ENCODE measurements at places on chromosomes 7 and 10.

DNA sequence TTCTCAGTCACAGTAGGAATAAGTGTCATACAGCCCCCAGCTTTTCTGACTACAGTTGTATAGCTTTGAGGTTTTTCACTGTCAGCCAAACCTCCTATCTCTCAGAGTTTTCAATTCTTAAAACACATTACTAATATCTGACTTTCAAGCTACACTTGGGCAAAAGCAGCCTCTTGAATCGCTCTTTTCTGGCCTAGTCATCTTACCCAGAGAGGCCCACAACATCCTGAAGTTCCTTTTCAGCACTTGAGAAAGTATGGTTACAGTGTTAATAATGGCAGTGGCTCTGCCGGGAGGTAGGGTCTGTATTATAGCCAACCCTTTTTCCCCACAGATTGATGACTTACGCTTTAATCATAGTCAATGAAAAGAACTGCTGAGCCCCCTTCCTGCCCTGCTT lies 181.0 kb downstream of the LRRC4 start:
- DNase-seq: peak; percentile 18

GRCh38 chr10:34739915-34740314 lies 75.2 kb downstream of the PARD3 start:
- DNase-seq: no peak

DNA sequence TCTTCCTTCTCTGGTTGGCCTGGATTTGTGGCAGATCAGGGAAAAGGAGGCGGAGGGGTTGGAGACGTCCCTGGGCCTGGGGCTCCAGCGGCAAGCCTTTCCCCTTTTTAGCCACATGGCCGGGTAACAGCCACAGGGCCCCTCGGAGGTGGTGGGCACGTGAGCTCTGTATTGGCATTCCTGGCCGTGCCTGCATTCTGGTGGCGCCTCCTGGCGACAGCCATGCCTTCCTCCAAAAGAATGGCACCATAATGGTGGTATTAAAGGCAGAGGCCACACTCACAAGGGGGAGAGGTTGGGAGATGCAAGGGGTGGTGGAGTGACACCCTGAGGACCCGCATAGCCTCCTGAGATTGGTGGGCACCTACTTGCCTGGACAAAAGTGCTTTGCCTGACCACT lies 3.0 kb upstream of the AQP1 start:
- no peak for DNase-seq

GRCh38 chr7:84100866-84101265 lies 93.7 kb downstream of the SEMA3A start:
- no peak for DNase-seq

- DNase-seq: no peak
Measured at GRCh38 chr10:132388891-132389432, 8.0 kb upstream of the PWWP2B start.

- DNase-seq: no peak
Measured at GRCh38 chr7:108434010-108434409, 22.2 kb downstream of the NRCAM start.

DNA sequence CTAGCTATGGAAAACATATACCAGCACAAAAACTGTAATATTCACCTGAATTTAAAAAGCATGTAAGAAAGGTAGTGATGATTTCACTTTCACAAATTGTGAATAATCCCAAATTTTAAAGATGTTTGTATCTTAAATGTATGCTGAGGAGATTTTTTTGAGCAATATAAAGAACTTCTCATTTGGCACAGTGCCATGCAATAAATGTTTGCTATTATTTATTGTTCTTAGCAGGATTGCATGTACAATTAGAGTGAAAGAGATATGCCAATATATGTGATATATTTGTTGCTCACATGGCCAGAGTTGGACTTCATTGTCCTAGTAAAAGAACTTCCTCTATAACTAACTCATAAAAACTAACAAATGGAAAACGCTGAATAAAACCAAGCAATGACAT lies 895.1 kb upstream of the KCND2 start:
- no peak for DNase-seq

DNA sequence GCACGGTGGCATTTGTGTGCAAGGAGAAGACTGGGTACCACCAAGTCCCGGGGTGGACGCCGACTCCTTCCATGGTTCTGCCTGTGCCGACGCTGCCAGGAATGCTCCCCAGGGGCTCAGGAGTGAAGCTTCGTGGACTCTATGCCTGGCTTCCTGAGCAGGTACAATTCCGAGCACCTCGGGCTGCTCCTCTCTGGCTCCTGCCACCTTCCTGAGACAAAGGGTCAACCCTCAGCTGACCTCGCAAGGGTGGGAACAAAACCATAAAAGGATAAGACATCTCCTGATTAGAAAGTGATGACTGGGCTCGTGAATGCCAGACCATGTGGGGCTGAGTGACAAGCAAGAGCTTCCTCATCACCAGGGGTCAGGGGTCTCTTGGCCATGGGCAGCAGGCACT lies 31.8 kb downstream of the CALML3 start:
- no peak for DNase-seq

DNA sequence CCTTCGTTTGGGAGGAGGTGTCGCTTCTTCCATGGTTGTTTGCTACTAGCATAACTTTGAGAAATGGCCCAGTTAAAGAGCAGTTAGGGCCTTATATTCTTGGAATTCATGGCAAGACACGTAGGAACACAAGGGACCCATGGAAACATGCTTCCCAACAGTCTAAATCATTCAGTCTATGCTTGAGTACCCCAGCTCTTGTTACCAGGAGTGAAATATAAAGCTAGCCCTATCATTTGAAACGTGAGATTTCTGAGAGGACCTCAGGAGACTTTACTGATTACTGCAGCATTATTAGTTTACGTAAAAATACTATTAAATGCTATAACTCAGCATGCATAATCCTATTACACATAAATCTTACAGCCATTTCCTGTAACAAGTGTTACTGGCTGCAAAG lies 328.6 kb upstream of the CDC14C start:
- DNase-seq: no peak

DNA sequence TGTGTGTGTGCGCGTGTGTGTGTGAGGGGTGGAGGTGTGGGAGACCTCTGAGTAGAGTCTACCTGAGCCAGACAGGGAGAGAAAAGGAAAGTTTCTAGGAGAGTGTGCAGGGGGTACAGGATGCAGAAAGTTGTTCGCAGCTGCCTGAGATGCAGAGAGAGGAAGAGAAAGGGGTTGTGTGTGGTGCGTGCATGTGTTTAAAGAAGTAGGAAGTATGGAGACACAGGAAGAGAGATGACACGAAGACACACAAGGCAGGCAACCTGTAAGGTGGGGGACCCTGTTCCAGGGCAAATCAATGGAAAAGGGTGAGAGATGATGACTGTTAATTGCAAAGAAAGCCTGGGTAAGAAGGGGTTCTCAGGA lies 52.2 kb downstream of the C10orf105 start:
- no peak for DNase-seq

DNA sequence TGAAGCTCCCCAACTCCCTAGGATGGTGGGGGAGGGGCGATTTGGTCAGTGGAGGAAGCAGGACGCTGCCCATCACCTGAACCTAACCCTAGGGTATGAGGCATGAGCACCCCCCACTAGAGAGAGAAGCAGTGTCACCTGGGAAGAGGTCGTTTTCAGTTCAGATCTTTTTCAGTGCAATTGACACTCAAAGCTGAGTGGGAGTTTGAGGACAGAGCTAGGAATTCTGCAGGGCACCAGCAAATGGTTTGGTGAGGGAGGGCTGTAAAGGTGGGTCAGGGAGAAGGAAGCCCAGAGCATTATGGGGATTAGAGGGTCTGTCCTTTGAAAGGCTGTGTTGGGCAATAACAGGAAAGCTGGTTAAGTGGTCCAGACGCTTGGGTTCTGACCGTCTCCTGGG lies 10.9 kb downstream of the BPGM start:
- no peak for DNase-seq

GRCh38 chr10:63094405-63094804 lies 38.7 kb upstream of the NRBF2 start:
- no peak for DNase-seq

DNA sequence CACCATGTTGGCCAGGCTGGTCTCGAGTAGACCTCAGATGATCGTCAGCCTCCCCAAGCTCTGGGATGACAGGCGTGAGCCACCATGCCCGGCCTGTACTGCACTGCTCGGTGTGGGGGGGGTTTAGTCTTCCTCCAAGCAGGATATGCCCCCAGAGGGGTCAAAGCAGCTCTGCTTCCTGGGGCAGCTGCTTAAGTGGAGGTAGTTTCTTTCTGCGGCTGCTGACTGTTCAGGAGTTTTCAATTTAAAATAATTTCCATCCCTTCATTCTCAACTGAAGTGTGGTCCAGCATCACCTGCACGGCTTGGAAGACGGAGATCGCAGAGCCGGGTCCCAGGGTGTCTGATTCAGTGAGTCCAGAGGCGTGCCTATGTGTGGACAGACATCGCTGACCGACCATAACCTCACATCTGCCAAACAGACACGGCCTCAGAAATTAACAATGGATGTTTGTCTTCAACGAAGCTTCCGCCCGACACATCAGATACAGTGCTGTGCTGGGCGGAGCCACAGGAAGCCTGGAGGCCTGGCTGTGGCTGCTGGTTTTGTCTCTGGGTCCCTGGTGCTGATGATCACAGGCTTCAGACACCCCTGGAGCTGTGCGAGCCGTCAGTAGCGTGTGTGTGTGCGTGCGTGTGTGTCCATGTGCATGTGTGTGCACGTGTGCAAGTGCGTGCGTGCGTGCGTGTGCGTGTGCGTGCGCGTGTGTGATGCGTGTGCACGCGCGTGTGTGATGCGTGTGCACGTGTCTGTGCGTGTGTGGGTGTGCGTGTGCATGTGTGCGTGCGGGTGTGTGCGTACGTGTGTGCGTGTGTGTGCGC lies 226.5 kb upstream of the PITRM1 start:
- DNase-seq: no peak

DNA sequence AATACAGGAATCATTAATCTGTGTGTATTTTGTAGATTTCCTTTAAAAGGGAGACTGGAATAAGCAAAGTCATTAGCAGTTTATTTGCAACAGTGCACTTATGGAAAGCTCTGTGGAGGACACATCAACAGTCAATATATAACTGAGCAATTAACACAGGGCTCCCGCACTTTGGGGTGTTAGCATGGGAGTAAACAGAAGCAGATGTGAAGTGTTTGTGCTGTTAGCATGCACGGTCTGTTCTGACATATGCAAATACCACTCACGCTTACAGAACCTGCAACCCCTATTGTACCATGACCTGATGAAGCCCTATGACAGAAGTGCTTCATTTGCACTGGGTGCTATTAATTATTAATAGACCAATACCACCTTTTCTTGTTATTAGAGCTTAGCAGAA lies 118.9 kb downstream of the PPP1R3A start:
- DNase-seq: no peak

DNA sequence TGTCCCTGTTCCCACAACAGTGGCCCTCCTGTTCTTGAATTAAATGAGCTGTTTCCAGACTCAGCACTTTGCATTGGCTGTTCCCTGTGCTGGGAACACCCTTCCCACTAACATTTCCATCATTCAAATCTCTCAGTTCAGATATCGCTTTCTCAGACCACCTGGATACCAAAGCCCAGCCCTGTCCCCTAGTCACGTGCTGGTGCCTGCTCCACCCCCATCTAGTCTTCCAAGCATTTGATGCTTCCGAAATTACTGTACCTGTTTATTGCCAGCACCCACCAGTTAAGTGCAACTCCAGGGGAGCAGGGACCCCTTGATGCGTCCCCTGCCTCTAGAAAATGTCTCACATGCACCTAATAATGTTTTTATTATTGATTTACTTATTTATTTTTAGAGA lies 3.0 kb upstream of the SLC29A4 start:
- no peak for DNase-seq

GRCh38 chr7:85074992-85075391 lies 111.9 kb downstream of the SEMA3D start:
- DNase-seq: no peak

- peak; percentile 17 for DNase-seq
Measured at GRCh38 chr7:31744294-31744874, 57.4 kb downstream of the PPP1R17 start.

DNA sequence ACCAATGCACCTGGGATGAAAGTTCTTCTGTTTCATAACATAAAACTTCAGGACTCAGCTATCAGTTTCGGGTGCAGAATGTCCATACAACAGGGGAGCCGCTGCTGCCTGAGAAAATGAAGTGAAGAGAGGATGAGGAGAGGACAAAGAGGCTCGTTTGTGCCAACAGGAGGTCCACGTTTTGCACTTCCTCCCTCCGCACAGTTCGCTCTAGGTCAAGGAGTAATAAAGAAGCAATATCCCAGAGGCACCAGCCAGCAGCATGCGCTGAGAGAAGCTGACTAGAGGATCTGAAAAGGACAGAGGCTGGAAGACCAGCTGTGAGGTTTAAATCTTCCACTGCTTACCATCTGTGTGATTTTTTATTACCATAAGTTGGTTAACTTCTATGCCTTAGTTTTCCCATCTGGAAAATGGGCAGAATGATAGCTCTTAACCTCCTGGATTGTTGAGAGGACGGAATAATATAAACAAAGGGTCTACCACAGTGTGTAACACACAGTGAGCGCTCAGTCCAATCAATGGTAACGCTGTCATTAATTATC lies 709 bp downstream of the GPAM start:
- DNase-seq: no peak

DNA sequence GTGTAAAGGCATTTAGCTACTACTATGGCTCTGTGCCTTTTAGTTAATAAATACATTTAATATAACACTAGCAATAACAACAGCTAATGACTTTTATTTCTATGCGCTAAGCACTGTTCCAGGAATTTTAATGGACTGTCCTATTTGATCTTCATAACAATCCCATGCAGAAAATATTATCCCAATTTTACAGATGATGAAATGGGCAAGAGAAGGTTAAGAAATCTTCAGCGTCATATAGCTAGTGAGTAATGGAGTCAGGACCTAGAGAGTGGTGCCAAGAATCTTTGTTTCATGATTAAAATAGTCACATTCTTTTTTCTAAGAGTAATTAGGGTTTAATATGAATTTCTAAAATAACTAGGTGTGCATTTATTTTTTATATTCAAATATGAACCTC lies 32.4 kb downstream of the ACTA2 start:
- DNase-seq: no peak

DNA sequence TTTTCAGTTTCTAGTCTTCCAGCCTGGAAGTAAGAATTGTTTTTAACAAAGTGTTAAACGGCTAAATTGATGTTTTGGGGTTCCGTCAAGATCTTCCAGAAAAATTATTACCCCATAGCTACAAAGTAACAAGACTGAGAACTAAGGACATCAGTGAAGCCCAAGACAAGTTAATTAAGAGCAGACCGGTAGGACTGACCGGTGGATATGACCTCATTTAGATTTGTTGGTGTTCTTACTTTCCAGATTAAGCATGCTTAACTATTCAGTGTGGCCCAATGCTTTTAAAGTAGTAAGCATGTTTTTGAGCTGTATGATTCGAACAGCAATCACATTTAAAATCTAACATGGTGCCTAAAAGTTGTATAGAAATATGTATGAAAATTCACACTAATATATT lies 73.1 kb upstream of the RPA3 start:
- DNase-seq: no peak

Data from activated T-cell treated with anti-CD3 and anti-CD28 coated beads for 48 hours (primary cell).